ENCODE measurements at places on chromosomes 7 and 10.

- peak; percentile 61 for DNase-seq
Observed at GRCh38 chr10:77279207-77279606, 358.4 kb downstream of the KCNMA1 start.

DNA sequence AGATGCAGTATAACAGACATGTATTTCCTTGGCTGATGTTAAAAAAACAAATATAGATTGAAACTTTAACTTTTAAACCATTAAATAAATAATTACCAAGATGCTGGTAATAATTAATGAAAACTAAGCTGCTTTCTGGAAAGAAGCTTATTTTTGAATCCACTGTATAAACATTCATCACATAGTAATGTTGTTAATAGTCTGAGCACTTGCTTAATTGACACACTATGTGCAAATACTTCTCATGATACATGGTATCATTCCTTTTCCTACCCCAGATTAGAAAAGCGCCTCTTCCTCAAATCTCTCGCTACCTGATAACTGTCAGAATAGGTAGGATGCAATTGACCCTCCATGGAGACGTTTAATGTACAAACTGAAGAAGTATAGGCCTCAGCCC, 15.0 kb upstream of the COL28A1 start:
- no peak for DNase-seq

GRCh38 chr10:3310016-3310784, 137.6 kb upstream of the PITRM1 start:
- DNase-seq, result no peak

GRCh38 chr10:125411724-125412123, 251.4 kb upstream of the CTBP2 start:
- DNase-seq, result peak; percentile 90

GRCh38 chr7:116689790-116690259, 17.8 kb downstream of the MET start:
- peak; percentile 53 for DNase-seq

DNA sequence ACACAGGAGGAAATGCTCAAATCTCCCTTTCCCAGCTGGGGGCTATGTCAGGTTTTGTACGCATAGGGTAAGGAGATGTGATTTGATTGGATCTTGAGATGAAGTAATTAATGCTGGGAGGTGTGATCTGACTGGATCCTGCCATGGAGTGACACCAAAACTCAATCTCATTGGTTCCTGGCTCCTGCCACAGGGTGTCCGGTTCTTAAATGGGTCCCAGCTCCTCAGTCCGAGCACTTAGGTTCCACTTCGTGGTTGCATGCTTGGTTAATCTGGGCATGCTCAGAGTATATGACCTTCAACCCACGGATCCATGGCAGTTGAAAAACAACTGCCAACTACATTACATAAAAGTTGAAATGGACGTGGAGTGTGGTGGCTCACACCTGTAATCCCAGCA, 3.1 kb upstream of the ZNF12 start:
- no peak for DNase-seq

DNA sequence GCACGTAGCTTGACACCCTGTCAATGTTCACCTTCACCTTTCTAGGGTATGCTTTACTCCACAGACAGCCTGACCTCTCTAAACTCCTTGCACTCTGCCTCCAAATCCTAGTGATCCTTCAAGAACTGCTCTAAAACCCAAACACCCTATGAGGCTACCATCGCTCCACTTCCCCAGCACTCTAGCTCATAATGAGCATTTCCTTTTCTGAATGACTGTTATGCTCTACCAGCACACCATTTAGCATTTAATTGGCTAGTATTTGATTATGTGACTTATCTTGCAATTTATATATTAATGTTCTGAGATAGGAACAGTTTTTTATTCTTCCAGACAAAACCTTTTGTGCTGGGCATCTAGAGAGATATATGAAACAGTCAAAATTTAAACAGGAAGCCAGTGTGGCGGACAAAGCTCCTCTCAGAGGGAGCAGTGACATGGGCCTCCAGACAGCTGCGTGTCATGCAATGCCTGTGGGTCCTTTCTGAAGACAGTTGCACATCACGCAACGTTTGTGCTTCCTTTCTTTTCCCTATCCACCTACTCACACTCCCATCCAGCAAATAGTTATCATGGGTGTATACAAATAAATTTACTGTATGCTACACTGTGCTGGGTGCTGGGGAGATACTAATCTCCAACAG, 86.3 kb downstream of the ALOX5 start:
- DNase-seq, result no peak

- DNase-seq, result peak; percentile 43
Observed at GRCh38 chr7:156650042-156650441, 9.5 kb downstream of the RNF32 start.

DNA sequence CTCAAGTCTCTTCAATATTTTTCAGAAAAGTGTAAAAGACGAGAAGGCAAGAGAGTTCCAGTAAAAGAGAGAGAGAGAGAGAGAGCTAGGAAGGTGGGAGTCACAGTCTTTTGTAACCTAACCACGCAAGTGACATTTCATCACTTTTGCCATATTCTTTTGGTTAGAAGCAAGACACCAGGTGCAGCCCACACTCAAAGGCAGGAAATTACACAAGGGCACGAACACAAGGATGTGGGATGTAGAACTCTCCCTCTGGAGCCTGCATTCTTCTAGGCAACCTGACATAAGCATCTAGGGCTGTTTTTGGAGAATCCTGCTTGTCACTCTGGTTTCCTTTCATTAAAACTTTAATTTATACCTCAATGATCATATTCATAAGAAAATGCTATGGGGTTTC, 1213.1 kb downstream of the DNAJB9 start:
- DNase-seq, result no peak

DNA sequence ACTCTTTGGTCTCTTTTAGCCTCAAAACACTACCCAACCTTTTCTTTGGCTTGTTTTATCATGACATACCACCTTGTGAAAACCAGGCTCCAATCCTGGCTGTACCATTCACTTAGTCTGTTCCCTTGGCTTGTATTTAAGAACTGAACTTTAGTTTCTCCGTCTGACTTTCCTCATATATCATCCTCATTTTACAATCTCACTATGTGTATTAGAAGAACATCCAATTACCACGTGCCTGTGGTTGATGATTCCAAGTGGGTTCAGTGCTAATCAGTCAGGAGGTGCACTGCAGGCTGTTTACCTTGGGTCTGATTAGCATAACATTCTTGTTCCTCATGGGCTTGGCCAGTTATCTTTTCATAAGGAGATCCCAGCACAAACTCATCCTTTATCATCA, 144.8 kb upstream of the KLF14 start:
- no peak for DNase-seq

GRCh38 chr7:43758822-43759683, 573 bp downstream of the BLVRA start:
- peak; percentile 70 for DNase-seq

DNA sequence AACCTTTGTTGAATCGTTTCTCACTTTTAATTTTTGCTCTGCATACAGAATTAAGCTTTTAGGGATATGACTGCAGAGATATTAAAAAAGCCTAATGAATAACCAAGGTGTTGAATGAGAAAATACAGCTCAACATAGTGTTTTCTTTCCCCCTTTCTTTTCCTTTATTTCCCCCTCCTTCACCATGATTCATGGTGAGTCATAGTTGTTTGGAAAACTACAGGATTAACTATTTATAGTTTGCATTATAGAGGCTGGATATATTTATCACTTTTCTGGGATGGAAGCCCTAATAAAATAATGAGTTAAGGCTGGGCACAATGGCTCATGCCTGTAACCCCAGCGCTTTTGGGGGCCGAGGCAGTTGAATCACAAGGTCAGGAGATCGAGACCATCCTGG, 115.0 kb downstream of the DNAJB9 start:
- no peak for DNase-seq

GRCh38 chr7:28725045-28725642, 233.0 kb downstream of the TRIL start:
- DNase-seq, result no peak

- DNase-seq, result peak; percentile 7
Observed at GRCh38 chr10:23293973-23294590, 50.5 kb downstream of the C10orf67 start.

- DNase-seq, result no peak
Observed at GRCh38 chr7:98049034-98049433, 57.6 kb upstream of the LMTK2 start.

- no peak for DNase-seq
Observed at GRCh38 chr7:21160401-21160800, 267.5 kb upstream of the SP4 start.

DNA sequence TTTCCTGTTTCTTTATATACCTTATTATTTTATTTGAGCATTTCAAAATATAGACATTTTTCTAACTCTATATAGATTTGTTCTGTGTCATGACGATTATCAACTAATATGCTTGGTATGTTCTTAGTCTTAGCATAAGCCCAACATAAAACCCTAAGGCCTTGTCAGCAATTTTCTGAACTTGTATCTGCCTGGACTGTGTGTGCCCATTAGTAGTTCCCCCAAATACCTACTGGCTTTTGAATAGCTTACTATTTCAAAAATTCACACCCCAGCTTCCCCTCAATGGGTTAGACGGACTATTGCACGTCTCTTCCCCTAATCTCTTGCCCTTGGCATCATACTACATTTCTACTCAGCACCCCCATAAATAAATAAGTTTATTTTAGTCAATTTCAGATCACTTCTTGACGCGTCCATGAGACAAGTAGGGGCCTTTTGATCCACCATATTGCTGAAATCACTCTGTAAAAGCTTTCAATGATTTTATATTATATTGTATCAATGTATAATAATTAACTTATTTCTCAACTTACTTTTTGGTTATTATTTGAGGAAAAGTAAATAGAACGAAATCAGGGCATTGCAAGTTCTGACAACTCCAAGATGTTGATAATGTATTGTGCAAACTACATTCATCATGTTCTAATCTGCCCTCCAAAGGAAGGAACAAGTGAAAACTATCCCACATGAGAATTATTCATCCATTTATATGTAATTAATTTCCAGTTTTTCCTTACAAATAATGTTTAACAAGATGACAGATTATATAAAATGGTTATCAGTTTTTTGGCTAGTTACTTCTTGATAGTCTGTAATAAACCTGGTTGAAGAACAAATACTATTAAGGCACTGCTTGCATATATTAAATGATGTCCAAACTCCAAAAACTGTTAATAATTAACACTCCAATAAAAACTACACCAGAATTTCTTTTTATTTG, 1.1 kb upstream of the AKR1C3 start:
- DNase-seq, result no peak

DNA sequence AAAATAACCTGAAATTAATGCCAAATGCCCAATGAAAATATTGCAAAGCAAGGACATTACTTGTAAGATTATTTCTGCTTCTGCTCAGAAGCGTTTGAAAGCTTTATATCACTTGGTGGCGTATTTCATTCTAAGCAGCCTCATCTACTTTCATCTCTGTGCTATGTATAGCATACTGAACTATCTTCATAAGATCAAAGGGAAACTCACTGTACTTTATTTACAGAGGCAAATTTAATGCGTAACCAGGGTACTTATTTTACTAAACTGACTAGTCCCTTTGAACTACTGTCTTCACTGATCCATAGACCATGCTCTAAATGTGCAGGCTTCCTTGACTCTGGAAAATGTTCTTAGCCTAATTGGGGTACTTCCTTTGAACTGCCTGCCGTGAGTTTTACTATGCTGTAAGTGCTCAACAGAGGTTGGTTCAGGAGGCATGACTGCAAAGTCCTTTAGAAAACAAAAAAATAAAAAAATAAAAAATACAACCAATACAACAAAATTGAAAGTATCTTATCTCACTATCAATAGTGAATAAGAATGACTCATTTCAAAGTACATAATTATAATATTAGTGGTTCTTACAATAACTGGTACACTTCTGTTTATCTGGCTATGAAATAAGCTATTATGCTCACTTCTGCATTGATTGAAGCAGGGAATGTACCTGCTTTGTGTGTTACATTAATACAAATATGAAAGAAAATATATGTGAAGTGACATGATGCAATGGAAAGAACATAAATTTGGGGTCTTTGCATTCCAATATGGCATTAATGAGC, 41.0 kb upstream of the TSPAN12 start:
- no peak for DNase-seq

DNA sequence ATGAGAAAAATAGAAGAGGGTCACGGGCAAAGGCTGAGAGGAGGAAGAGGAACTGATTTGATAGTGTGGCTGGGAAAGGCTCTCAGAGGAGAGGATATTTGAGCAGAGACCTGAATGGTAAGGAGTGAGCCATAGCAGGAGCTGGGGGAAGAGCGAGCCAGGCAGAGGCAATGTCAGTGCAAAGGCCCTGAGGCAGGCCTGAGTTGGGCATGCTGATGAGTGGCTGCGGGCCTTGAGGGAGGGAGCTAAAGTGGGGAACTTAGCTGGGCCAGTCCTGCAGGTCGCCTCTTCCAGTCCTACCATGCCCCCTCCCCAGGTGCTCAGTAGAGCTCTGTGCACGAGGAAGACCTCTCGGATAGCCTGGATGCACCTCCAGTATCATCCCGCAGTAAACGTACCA, 55.4 kb upstream of the FGFR2 start:
- DNase-seq, result no peak

- DNase-seq, result no peak
Observed at GRCh38 chr10:29420744-29421143, 131.9 kb downstream of the LYZL1 start.

- DNase-seq, result peak; percentile 87
Observed at GRCh38 chr7:32890010-32890792, 1.4 kb downstream of the KBTBD2 start.

- DNase-seq, result no peak
Observed at GRCh38 chr10:131532291-131532690, 220.8 kb upstream of the TCERG1L start.

GRCh38 chr7:90857603-90858002, 261.5 kb downstream of the CDK14 start:
- peak; percentile 8 for DNase-seq

DNA sequence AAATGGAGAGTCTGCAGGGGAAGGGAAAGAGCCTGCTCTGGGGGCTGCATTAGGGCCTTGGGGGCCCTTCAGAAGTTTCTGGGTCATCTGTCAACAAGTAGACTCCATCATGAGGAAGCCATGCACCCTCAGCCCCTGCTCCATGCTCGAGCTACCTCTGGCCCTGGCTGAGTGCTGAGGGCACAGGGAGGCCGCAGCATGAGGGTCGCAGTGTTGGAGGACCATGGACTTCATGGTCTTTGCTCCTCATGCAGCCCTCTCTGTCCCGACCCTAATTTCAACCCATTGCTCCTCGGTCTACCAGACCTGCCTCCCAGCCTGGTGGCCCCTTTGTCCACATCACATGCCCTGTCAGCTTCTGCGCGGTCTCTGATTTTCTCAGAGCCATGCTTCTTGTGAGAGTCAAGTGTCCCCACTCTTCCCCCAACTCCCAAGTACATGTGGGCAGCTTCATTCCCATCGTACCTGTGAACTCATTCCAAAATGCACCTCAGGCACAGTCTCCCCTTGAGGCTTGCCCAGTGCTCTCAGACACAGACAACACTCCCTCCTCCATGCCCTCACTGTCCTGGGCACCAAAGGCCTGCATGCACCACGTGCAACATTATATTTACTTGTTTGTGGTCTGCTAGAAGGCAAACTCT, 14.7 kb downstream of the ZNF488 start:
- no peak for DNase-seq

All from GM23248 (cell line).